ENCODE measurements at places on chromosomes 2 and 18.

GRCh38 chr2:96856776-96857666 lies 795 bp downstream of the ANKRD39 start:
- no peak for DNase-seq

GRCh38 chr2:239142806-239143205 lies 258.0 kb downstream of the HDAC4 start:
- no peak for DNase-seq

GRCh38 chr2:191204433-191204832 lies 40.8 kb upstream of the MYO1B start:
- no peak for DNase-seq

GRCh38 chr18:35743916-35744315 lies 162.4 kb downstream of the GALNT1 start:
- DNase-seq: no peak

GRCh38 chr2:85754313-85755095 lies 713 bp downstream of the ATOH8 start:
- no peak for DNase-seq

- DNase-seq: no peak
Observed at GRCh38 chr2:199804831-199805230, 46.2 kb downstream of the FTCDNL1 start.

DNA sequence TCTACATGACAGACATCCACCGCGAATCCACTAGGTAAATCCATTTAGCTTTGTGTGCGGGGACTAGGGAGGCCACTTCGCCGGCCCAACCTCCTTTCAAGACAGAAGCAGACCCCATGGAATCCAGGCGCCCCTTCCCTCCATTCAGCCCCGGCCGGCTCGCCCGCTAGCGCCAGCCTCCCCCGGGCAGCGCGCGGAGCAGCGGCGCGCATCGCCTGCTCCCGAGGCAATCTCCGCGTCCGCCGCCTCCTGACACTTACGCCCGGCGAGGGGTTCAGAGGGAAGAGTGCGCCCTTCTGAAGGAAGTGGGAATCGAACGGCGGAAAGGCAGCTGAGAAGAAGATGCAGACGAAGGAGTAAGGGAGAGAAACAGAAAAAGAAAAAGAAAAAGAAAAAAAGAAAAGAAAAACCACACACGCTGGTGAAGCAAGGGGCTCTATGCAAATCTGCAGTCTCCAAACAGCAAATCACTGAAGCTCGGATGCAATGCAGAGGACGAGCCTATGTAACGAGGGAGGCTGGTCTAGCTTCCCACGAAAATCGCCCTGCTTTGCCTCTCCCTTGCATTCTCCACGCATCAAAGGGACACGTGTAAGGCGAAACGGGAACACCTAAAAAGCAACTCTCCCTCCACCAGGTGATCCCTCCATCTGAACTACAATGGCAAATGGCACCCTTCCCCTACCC lies 684.4 kb downstream of the NRXN1 start:
- DNase-seq: no peak

GRCh38 chr2:121944072-121944831 lies 188.8 kb downstream of the TSN start:
- DNase-seq: no peak

- no peak for DNase-seq
Observed at GRCh38 chr2:25954199-25954752, 28.0 kb downstream of the KIF3C start.

DNA sequence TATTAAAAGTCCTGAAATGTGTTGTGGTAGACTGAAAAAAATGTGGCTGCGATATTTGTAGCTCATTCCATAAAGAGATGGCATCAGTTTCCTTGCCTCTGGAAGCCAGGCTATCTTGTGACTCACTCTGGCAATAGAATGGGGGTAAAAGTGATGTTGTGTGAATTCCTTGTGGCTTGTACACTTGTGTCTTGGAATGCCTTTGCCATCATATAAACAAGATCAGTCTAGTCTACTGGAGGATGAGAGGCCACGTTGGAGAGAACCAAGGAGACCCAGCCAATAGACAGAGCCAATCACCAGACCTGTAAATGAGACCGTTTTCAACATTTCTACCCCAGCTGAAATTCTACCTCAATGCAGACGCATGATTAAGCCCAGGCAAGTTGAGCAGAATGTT lies 254.1 kb downstream of the TRIB2 start:
- DNase-seq: no peak

DNA sequence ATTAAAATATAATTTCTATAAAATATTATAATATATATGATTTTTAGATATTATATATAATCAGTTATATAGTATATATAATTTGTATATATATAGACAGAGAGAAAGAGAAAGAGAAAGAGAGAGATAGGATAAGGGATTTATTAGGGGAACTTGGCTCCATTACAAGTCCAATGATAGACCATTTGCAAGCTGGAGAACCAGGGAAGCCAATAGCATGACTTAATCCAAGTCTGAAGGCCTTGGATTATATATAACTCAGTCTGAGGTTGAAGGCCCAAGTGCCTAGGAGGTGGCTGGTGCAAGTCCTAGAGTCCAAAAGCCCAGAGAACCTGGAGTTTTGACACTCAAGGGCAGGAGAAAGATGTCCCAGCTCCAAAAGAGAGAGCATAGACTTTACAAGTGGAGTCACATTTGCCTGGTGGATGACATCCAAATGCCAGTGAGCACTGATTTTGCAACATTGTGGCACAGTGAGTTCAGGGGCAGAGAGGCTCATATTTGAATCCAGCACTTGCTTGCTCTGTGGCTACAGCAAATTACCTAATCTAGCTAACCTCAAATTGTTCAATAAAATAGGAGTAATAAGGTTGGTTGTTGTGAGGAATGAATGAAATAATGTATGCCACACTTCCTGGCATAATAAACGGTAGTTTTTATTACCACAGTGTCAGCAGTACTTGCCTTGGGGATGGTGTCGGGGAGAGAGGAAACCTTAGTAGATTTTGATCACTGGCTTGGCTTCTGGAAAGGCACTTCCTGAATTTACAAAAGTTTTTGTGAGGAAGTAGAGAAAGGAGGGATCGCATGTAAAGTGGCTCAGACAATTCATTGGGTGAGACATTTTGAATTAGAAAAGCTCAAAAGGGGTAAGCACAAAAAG lies 69.6 kb upstream of the CD28 start:
- no peak for DNase-seq

- no peak for DNase-seq
Observed at GRCh38 chr2:14524041-14524802, 108.3 kb upstream of the LRATD1 start.

DNA sequence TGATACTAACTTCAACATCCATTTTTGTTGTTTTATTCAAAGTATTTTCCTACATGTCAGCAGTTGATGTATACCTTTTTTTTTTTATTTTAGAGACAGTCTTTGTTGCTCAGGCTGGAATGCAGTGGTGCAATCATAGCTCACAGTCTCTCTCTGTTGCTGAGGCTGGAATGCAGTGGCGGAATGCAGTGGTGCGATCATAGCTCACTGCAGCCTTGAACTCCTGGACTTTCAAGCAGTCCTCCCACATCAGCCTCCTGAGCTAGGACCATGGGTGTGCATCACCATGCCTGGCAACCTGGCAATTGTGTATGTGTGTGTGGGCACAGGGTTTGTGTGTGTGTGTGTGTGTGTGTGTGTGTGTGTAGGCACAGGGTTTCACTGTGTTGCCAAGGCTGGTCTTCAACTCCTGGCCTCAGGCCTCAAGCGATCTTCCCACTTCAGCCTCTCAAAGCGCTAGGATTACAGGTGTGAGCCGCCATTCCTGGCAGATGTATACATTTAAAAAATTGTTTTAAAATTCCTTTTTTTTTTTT lies 24.8 kb downstream of the SANBR start:
- no peak for DNase-seq
